Activated naive CD4-positive, alpha-beta T cell treated with anti-CD3 and anti-CD28 coated beads for 36 hours (primary cell): ENCODE measurements at places on chromosomes 7 and 10.

GRCh38 chr10:63236113-63236935, 103.2 kb downstream of the NRBF2 start:
- no peak for DNase-seq

- no peak for DNase-seq
Observed at GRCh38 chr7:57181281-57181680, 49.0 kb upstream of the ZNF479 start.

GRCh38 chr7:133976140-133976539, 151.0 kb upstream of the LRGUK start:
- DNase-seq: no peak

DNA sequence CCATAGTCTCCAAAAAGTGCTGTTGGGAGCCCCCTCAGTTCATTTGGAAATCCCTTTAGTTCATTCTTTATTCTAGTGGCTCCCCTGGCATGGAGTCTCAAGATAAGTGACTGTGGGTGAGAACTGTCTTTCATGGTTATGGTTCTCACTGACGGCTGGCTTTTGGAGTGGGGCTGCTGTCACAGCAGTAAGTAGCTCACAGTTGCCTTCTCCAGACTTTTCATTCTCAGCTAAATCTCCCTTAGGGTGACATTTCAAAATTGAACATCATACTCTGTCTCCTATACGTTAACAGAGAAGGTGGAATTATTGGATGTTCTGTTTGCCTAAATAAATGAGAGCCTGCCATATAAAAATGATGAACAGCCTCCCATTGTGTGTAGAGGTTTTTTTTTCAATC, 58.7 kb downstream of the PLPP4 start:
- DNase-seq: no peak

GRCh38 chr10:83075815-83076355, 1063.4 kb upstream of the GHITM start:
- DNase-seq: no peak

DNA sequence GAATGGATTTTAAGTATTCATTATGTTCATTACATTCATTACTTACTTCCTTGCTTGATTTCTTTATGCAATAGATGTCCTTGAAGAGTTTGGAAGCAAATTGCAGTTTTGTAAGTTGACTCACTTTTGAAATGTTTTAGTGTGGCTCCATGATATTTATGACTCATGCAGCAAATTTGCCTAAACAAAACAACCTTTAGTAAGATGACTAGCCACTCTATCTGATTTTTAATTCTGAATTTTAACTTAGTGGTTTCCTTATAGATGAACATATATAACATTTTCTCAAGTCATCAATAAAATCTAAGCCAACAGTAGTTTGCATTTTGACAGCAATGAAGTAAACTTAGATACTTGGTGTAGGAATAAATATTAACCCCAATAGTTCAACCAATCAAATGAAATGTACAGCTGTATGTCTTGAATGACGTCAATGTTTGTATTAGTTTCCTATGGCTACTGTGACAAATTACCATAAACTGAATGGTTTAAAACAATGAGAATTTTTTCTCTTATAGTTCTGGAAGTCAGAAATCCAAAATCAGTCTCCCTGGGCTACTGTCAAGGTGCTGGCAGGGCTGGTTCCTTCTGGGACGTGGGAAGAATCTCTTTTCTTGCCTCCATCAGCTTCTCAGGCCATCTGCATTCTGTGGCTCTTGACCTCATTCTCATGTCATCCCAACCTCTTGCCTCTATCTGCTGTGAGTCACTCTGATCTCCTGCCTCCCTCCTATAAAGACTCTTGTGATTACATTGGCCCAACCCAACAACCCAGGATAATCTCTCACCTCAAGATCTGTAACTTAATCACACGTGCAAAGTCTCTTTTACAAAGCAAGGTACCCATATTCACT, 73.4 kb downstream of the AHR start:
- no peak for DNase-seq

GRCh38 chr7:10205696-10206095, 768.0 kb upstream of the PHF14 start:
- no peak for DNase-seq

DNA sequence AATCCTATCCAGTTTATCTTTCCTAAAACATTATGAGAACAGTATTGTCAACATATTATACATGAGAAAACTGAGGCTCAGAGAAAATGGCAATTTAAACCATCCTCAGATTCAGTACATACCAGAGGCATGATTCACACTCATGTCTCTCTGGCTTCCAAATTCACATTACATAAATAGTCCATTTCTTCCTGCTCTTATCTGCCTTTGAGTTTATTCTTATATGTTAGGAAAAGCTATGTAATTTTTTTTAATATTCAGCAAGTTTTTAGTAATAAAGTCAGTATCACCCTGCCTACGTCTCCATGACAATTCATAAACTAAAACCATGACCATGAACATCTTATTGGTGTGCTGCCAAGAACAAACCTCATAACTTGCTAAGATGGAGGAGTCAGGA, 1260.2 kb upstream of the SORCS1 start:
- DNase-seq: no peak

- DNase-seq: no peak
Observed at GRCh38 chr7:16652240-16652583, 6.2 kb downstream of the BZW2 start.

- no peak for DNase-seq
Observed at GRCh38 chr10:99276848-99277486, 41.3 kb upstream of the HPSE2 start.

GRCh38 chr7:48781752-48782151, 142.6 kb upstream of the CDC14C start:
- no peak for DNase-seq
